ENCODE measurements at places on chromosomes 3 and 15.

DNA sequence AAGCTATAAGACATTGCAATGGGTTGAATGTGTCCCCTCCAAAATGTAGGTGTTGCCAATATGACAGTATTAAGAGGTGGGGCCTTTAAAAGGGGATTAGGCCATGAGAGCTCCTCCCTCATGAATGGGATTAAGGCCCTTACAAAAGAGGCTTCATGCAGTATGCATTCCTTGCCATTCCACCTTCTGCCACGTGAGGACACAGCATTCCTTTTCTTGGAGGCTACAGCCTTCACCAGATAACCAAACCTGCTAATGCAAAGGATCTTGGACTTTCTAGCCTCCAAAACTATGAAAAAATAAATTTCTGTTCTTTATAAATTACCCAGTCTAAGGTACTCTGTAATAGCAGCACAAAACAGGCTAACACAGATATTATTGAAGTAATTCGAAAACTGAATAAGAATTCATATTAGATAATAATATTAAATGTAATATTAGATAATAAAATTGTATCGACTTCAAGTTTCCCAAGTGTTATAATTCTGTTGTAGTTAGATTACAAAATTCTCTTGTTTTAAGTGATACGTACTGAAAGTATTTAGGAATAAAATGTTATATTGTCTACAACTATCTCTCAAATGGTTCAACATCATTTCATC is 29.4 kb upstream of the ATP8B4 start:
- peak; percentile 85 for DNase-seq

DNA sequence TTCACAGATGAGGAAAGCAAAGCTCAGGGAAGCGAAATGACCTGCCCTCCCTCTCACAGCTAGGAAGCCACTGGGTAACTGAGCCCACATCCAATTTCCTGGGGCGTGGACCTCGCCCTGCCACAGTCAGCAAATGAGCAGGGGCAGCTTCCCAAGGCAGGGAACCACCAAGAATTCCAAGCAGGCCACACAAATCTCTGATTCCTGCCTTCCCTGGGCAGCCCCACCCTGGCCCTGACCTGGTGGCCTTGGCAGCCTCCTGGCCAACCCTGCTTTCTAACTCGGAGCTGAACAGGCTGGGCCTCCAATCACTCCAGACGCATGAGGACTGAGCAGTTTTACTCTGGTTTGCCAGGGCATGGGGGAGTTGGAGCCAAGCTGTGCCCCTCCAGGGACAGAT is 203.7 kb upstream of the TLE3 start:
- DNase-seq, result no peak

- no peak for DNase-seq
Observed at GRCh38 chr3:67458408-67458807, 196.0 kb downstream of the SUCLG2 start.

- peak; percentile 19 for DNase-seq
Observed at GRCh38 chr3:128006061-128007032, 45.9 kb upstream of the SEC61A1 start.

DNA sequence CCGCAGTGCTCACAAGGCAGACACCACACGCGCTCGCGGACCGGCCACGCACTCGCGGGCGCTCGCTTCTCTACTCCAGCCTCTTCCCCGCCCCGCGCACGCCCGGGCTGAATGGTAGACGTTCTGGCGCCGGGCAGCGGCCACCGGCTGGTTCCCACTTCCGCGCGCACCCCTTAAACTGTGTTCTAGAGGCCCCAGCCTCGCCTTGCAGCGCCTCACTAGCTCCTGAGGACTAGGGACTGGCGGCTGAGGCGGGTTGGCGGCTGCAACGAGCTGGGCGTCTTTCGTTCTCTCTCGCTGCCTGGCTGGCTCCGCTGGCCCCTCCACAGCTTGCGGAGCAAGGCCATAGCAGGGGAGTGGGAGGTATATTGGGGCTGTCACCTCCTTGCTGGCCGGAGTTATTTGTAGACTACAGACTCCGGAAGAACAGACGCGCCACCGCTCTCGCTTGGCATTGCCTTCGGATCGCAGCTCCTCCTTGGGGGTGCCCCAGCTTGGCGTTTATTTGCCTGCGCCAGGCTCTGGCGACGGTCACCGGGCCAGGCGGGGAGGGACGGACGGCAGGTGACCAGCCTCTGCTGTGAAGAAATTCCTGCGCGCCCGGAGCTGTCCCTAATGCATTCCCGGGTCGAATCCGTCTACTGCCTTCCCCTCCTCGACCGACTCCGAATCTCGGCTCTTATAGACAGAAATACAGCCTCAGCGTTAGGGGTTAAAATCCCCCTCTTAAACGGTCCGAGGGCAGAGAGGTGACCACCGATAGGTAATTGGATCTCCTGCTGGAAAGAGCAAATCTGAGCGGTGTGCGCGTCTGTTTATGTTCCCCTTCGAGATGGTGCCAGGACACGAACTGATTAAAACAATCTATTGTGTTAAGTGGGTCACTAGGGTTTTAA is 1.3 kb downstream of the GREM1 start:
- DNase-seq, result peak; percentile 14

- no peak for DNase-seq
Observed at GRCh38 chr3:15108869-15109268, 9.9 kb upstream of the RBSN start.

GRCh38 chr15:49134683-49135341 is 20.6 kb downstream of the COPS2 start:
- no peak for DNase-seq

- no peak for DNase-seq
Observed at GRCh38 chr3:190435618-190436017, 14.1 kb downstream of the TMEM207 start.

DNA sequence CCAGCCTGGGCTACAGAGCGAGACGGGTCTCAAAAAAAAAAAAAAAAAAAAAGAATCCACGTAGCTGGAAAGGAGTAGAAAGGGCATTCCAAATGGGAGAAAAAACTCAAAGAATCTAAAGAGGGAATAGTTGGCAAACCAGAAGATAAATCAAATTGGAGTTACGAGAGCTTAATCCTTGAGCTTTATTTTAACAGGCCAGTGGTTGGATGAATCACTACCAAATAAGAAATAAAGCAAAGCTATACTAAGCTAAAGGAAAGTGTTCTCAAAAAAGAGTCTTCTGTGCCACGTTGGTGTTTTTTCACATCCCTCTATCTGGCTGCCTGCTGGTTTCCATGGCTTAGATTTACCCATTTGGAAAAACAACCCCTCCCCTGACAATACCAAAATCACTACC is 14.0 kb downstream of the VGLL4 start:
- no peak for DNase-seq

- no peak for DNase-seq
Observed at GRCh38 chr3:175965036-175965435, 1105.9 kb downstream of the NAALADL2 start.

- no peak for DNase-seq
Observed at GRCh38 chr3:193722566-193722965, 129.6 kb downstream of the OPA1 start.

GRCh38 chr15:79028411-79028964 is 62.1 kb downstream of the RASGRF1 start:
- peak; percentile 60 for DNase-seq

Data from WERI-Rb-1 (cell line).